ENCODE measurements at places on chromosomes 2 and 18.

DNA sequence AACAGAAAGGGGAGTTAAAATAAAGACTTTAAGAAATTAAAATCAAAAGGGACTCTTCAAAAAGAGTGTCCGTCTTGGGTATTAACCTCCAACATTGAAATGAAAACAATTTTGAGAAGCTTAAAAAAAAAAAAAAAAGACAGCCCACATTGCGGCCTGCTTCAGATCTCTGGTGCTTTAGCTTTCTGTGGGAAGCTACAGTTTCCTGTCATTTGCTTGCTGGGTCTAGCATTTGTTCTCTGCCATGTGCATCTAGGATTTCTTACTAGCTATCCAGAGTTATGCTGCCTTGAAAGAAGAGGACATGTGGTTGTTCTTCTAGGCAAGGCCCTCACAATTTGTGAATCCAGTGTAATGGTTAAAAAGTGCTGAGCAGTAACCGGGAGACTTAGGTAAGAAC, 375.3 kb downstream of the SLC4A3 start:
- DNase-seq = no peak

GRCh38 chr18:377088-377487, 109.2 kb upstream of the THOC1 start:
- no peak for DNase-seq

GRCh38 chr2:102238039-102238756, 51.4 kb downstream of the IL1RL2 start:
- no peak for DNase-seq

GRCh38 chr18:76914314-76914713, 92.0 kb downstream of the ZNF236 start:
- DNase-seq = no peak

DNA sequence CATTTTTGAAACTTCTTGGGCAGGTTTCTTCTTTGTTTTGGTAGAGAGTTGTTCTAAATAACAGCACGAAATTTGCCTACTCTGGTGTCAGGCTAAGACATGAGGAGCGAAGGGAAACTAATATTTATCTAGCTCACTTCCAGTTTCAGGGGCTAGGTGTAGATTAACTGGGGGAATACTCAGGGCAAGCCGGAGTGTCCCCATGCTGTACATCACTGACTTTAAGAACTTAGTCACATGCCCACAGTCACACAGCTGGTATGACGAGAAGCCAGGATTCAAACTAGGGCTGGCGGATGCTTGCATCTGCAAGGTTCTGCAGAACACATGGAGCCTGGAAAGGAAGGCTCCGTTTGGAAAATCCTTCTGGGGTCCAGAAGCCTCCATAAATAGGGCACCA, 133.3 kb downstream of the ALPK2 start:
- DNase-seq = no peak

GRCh38 chr18:77393519-77393918, 143.9 kb downstream of the GALR1 start:
- no peak for DNase-seq

Measured in activated CD4-positive, alpha-beta T cell treated with anti-CD3 and anti-CD28 coated beads, Interleukin-2, amount 50 U/mL, for 16 hours (primary cell).